Naive thymus-derived CD8-positive, alpha-beta T cell (primary cell): ENCODE measurements at places on chromosomes 2 and 18. TPM values are rescaled to one million over a fixed set of nuclear protein-coding genes. Genes with fewer than 3 reads are reported as not detected.

DNA sequence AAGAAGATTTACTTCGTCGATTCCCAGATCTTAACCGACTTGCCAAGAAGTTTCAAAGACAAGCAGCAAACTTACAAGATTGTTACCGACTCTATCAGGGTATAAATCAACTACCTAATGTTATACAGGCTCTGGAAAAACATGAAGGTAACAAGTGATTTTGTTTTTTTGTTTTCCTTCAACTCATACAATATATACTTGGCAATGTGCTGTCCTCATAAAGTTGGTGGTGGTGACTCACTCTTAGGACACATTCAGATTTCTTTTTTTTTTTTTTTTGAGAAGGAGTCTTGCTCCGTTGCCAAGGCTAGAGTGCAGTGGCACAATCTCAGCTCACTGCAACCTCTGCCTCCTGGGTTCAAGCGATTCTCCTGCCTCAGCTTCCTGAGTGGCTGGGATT lies 26.8 kb downstream of the MSH2 start:
- no peak for DNase-seq

DNA sequence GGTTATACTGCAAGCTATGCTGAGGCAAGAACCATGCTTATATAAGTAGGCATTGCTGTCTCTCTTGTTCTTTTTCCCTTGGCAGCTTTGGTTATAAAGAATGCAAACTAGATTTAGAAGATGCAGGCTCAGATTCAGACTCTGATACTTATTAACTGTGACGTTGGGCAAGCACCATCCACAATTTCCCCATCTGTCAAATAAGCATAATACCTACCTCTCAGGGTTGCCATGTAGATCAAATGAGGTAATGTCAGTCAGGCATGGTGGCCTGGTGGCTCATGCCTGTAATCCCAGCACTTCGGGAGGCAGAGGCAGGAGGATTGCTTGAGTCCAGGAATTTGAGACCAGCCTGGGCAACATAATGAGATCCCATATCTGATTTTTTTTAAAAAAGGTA lies 21.7 kb downstream of the ITGAV start:
- no peak for DNase-seq

GRCh38 chr2:148928395-148928794 lies 53.4 kb downstream of the KIF5C start:
- DNase-seq, result no peak

GRCh38 chr18:41326311-41326710 lies 628.7 kb upstream of the PIK3C3 start:
- no peak for DNase-seq

GRCh38 chr2:44705356-44705755 lies 236.1 kb upstream of the SIX3 start:
- DNase-seq, result no peak

- no peak for DNase-seq
These were observed 12.8 kb upstream of the MBP start for GRCh38 chr18:77145364-77145901.

DNA sequence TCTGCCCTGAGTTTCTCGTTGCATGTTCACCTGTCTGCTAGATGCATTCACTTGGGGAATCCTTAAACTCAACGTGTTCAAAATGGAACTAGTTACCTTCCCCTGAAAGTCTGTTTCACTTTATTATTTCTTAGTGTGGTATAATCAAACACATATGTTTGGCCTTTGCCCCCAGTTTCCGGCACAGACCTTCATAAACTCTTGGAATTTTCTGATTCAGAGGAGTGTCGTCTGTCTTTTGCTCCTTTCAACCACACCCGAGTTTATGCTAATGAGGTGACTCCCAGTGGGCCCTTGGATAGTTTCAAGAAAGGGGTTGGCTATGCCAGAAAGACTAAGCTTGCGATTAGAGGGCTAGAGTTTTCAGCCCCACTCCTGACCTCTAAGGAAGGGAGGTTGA lies 198.9 kb downstream of the CDCA7 start:
- no peak for DNase-seq

- DNase-seq, result no peak
These were observed 187.4 kb upstream of the NCKAP5 start for GRCh38 chr2:133755480-133756300.

GRCh38 chr2:25330937-25331336 lies 10.8 kb downstream of the DNMT3A start:
- no peak for DNase-seq

DNA sequence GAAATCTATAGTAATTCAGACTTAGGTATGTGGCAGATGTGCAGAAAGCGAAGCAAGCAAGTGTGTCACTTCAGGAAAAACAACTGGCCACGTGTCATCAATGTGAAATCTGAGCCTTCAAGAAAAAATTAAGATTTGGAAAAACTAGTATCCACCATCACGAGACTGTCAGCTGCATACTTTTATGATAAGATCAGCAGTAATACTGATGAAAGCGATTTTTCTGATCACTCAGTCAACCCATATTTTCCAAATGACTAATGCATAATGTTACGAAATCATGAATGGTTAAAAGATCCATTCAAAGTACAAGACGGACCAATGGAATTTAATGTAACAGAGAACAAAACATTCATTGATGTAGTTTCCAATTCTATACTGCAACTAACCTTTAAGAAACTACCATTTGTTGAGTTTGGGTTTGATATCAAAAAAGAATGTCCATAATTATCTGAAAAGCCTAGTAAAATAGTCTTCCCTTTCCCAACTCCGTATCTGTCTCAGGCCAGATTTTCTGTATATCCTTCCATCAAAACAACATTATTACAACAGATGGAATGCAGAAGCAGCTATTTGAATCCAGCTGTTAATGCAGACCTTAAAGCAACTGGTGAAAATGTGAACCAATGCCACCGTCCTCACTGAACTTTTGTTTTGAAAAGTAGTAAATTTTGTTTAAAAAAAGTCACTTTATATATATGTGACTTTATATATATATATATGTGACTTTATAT lies 17.0 kb upstream of the BCL2 start:
- DNase-seq, result no peak

DNA sequence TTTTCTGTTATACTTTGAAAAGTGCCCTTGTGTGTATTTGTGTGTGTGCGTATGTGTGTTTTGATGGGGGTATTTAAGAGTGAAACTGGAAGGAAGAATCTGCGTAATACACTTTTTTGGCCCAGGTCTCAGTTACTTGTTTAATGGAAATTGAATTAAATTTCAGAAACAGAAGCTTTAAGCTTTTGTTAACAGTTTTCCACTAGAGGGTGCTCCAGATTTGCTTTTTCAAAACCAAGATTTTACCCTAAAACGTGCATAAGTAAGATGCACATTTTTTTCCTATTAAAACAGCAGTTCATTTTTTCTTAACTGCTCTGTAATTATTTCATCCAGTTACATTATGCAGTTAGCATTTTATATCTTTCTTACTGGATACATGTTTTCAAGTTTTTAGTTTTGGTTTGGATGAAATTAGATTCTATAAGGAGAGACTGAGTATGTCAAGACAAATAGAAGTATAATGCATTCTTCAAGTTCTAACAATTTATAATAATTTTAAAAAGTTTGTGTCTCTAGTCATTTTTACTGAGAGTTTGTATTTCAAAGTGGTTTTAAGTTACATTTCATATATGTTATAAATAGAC lies 97.2 kb downstream of the PIK3C3 start:
- no peak for DNase-seq

GRCh38 chr2:55999231-55999630 lies 75.6 kb upstream of the EFEMP1 start:
- no peak for DNase-seq

DNA sequence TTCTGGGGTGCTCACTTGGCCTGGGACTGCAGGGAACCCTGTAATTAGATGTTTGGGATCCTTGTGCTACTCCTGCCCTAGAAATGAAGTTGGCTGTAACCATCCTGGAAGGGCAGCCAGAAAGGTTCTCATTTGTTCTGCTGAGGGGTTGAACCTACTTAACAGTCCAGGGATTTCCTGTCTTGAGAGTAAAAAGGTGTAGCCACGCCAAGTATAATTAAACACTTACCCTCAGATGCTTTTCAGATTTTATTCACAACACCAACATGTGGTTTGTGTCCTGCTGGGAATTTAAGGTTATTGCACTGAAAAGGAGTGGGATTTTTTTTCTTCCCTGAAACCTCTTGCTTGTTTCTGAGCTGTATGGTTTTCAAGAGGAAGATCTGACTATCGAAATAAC lies 222.4 kb upstream of the APCDD1 start:
- DNase-seq, result no peak

DNA sequence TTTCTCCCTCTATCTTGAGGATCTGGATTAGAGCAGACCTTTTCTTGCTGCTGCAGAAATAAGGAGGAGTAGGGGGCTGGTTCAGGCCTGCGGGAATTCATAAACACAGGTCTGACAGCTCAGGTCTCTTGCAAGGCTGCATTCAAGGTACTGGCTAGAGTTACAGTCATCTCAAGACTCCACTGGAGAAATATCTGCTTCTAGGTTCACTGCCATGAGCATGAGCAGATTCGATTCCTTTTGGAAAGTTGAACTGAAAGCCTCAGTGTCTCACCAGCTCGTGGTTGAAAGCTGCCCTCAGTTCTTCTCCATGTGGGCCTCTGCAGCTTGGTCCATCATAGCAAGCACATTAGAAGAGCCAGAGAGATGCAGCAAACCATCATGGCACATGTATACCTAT lies 124.4 kb upstream of the SETBP1 start:
- no peak for DNase-seq

GRCh38 chr2:45647986-45648520 lies 3.4 kb upstream of the PRKCE start:
- DNase-seq, result no peak

DNA sequence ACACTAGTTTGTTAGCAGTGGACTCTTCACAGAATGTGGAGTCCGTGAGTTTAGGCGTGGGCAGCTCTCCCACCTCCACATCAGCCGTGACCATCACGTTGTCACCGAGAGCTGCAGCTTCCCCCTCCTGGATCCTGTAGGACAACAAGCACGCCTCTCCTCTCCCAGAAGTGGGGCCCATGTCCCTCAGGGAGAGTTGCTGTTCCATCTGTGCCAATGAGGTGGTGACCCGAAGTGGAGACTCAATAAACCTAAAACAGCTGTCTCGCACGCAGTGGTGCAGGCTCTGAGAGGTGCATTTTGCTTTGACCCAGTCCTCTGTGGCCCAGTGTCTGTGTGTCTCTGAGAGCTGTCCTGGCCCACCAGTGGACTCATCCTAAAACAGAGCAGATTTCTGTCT lies 456.5 kb upstream of the SOX11 start:
- no peak for DNase-seq

GRCh38 chr2:226641008-226641407 lies 158.6 kb downstream of the IRS1 start:
- no peak for DNase-seq

DNA sequence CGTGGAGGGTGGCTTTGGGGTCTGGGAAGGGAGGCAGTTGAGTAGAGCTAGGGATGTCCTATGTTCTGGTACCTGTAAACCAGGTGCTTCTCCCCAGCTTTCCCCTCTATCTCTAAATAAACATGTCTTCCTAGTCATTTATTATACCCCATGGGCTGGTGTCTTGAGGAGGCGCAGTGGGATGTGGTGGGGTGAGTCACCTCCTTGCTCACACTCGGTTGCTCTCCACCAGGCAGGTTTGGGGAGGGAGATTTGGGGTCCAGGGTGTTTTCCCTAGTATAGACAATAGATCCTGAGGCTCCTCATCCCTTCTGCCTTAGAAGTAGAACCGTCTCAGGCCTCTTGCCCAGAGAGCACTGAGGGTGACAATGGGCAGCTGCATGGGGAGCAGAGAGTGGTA lies 5.1 kb downstream of the PSD4 start:
- DNase-seq, result no peak

DNA sequence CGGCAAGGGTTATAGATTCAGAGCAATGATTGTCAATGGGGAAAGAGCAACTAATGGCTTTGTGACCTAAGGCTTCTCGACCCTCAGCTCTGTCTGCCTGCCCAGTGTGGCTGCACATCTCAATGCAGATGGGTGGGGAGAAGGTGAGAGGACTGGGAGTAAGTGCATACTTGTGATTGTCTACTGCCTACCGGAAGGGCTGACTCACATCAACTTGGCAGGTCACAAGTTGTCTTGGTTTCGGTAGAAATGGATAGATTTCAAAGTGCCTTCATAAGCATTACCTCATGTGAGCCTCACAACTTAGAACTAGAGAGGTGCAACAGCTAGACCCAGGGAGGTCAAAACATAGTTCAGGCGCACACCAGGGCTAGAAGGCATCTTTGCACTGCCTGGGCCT lies 29.4 kb downstream of the STAT1 start:
- DNase-seq, result no peak

- no peak for DNase-seq
These were observed 319 bp upstream of the EN1 start for GRCh38 chr2:118847762-118848172.

DNA sequence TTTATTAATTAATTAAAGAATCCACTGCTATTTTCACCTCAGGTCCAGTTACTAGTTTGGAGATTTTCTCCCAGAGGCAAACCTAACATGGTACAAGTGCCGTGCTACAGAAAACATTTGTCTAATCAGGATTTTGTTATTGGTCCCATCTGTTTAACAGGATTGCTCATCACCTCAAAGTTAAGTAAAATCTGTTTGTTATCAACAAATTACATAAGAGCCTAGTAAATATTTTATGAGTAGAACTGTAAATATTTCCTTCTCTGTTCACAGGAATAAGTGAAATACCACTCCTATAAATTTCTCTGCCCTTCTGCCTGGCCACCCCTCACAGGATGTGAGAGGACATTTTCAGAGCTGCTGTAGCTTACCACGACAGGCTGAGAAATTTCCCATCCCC lies 200.2 kb downstream of the RAD51AP2 start:
- DNase-seq, result no peak

DNA sequence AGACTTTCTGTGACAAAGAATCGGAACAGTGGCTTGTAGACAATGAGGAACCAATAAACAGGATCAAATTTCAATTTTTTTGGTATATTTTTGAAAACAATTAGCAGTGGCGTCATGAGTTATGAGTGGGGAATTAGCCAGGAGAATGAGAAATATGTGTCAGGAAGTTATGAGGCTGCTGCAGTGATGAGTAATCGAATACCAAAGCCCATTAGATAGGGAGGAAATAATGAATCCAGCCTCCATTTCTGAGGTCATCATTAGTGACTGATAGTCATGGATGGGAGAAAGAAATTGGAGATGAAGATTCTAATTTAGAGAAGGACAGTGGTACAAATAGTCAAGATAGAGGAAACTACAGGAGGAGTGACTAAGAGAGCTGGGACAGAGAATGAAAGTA lies 673.1 kb upstream of the VRK2 start:
- no peak for DNase-seq

The IL1B gene
- not detected for total RNA-seq

The ATP6V1C2 gene
- 0.47 TPM for total RNA-seq

The TRIB2 gene
- 85.1 TPM for total RNA-seq

The SLC9A4 gene
- total RNA-seq, result not detected

The LINC00305 gene
- not detected for total RNA-seq

The DYNAP gene
- not detected for total RNA-seq

The VAMP8 gene
- total RNA-seq, result 73.9 TPM

The SGPP2 gene
- total RNA-seq, result 0.33 TPM

The DPP10 gene
- total RNA-seq, result not detected

The SERPINB10 gene
- not detected for total RNA-seq

The NAT8 gene
- total RNA-seq, result not detected
